ENCODE measurements at places on chromosomes 7 and 10.

DNA sequence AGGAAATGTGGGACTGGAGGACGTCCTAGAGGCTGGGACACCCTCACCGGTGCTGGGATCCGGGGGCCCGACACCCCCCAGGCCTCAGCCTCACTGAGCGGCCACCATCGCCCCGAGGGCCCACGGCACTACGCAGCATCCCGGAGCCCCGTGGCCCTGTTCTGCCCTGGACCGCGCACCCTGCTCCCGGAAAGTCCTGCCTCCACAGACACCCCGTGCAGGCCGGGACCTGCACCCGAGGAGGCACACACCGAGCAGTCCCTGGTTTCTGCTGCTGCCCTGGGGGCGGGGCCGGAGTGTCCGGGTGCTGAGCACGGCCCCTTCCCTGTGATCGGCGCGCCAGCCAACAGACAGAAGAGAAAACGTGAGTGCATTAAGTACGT lies 18.1 kb upstream of the KNDC1 start:
- no peak for DNase-seq

DNA sequence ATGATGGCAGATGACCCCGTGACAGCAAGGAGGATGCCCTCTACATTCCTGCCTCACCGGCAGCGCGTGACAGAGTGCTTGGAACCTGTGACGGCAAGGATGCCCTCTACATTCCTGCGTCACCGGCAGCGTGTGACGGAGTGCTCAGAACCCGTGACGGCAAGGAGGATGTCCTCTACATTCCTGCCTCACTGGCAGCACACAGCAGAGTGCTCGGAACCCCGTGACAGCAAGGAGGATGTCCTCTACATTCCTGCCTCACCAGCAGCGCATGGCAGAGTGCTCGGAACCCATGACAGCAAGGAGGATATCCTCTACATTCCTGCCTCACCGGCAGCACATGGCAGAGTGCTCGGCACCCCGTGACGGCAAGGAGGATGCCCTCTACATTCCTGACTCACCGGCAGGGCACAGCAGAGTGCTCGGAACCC lies 231.0 kb downstream of the DIP2C start:
- no peak for DNase-seq

GRCh38 chr10:74988832-74989561 lies 122.5 kb upstream of the SAMD8 start:
- DNase-seq = no peak

GRCh38 chr7:115474137-115474536 lies 552.2 kb downstream of the MDFIC start:
- DNase-seq = no peak

DNA sequence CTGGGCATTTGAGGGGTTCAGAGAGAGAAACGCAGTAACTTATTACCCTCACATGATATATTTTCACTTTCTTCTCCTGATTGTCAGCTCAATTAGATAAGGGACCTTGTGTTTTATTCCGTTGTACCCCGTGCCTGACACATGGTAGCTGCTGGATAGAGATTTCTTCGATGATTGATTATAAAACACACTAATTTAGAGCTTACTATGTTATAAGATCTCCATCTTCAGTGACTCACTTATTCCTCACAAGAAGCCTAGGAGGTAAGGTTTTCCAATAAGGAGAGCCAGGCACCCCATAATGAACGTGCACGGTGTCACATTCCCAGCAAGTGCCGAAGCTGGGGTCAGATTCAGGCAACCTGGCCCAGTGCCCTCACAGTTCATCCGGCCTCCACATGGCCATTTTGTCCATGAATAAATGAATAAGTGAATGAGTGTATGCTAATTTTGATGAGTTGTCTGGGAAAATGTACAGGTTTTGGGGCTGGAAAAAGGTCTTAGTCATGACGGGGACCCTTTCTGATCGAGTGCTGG lies 138.1 kb upstream of the CDCA7L start:
- peak; percentile 48 for DNase-seq

DNA sequence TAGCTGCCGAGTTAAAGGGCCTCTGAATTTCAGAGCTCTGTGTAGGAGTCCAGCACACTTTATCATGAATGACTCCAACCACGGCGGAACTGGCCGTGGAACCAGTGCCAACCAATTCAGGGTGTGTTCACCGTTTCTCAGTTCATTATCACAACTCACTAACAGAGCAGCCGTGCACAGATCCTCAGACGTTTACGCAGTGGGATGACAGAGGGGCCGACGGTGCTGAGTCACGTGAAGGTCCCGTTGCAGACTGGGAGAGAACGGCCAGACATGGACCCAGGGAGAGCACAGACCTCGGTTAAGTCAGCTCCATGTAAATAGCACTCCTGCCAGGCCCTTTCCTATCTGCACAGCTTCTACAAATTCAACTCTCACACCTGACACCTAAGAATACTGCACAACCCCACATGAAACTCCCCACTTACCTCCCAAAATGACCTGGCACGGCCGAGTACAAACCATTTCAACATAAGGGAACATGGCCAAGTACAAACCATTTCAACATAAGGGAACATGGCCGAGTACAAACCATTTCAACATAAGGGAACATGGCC lies 95.5 kb downstream of the DIP2C start:
- no peak for DNase-seq

DNA sequence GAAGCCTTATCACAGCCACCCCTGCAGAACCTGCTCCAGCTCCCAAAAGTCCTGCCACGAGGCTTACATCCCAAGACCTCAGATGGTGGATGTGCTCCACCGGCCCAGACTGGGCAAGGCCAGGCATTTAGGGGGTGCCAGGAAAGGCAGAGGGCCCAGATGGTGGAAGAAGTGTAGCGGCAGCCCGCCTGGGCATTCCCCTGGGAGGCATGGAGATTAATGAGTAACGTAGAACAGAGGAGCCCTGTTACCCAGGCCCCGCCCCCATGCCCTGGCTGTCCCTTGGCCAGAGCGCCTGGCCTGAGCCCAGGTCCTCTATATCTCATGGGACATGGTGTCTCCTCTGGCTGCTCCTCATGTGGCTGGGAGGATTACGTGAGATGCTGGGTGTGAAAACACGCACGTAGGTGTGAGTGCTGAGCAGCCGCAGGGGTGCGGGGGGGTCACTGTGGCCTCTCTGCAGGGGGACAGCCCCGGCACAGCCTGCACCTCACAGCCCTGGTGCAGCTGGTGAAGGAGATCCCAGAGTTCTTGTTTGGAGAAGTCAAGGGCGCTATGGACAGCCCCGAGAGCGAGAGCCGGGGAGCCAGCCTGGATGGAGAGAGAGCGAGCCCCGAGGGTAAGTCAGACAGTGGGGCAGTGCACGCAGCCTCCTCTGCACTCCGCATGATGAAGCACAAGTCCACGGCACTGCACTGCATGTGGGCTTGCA lies 52.9 kb downstream of the ZNF467 start:
- peak; percentile 41 for DNase-seq

DNA sequence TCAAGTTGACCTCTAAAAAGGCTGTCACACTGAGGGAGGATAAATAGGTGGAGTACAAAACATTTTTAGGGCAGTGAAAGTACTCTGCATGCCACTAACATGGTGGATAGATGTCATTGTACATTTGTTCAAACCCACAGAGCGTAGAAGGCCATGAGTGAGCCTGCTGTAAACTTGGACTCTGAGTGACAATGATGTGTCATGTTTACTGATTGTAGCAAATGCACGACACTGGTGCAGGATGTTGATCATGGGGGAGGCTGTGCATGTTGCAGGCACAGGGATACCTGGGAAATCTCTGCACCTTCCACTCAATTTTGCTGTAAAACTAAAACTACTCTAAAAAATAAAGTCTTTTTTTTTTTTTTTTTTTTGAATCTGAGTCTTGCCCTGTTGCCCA lies 52.5 kb upstream of the GRID1 start:
- DNase-seq = no peak

DNA sequence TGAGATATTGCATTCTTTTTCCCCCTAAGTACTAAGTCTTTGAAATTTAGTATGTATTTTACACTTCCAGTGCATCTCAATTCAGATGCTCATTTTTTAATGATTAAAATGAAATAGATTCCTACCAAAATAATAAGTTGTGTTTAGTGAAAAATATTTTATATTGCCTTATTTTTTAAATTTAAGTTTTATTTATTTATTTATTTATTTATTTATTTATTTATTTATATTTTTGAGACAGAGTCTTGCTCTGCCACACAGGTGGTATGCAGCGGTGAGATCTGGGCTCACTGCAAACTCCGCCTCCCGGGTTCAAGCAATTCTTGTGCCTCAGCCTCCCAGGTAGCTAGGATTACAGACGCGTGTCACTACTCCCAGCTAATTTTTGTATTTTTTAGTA lies 95.5 kb downstream of the RPS24 start:
- DNase-seq = no peak

DNA sequence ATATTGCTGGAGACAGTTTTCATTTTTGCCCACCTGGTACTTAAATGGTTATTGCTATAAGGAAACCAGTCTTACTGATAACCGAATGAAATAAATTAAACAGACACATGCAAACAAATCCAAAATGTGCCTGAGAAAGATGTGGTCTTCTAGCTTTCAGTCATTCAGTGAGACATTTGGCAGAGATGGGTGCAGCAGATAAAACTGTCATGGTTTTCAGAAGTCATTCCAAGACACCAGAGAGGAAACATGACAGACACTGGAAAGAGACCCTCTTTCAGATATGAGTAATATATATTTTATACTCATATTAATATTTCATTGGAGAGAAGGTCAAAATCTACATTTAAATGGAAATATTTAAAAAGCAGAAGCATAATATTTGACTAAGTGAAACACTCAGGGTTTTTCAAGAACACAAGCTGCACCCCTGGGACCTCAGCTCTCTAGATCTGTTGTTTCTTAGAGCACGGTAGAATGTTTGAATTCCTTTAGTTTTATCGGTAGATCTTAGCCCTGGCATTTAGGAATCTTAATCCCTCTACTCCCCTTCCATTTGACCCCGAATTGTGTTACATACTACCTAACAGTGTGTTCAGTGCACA lies 246.1 kb downstream of the AUTS2 start:
- DNase-seq = no peak

DNA sequence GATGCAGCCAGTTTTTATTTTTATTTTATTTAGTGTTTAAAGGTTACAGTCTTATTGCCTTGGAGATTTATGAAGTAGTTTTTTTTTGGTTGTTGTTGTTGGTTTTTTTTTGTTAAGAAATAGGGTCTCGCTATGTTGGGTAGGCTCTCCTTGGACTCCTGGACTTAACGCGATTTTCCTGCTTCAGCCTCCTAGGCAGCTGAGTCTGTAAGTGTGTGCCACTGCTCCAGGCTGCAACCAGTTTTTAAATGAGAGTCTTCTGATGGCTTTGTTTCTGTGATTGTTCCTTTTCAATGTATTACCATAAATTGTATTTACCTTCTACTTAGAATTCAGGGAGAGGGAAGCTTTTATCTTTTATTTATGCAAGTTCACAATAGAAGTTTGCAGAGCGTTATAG lies 62.8 kb downstream of the BICC1 start:
- DNase-seq = no peak

GRCh38 chr7:138400400-138400886 lies 59.6 kb upstream of the TRIM24 start:
- no peak for DNase-seq

- no peak for DNase-seq
Measured at GRCh38 chr10:109358325-109358724, 565.0 kb downstream of the XPNPEP1 start.

GRCh38 chr7:121328508-121329190 lies at the start of gene WNT16:
Gene WNT16 (plus strand): TSS chr7:121329000. CDS start chr7:121329293, 293 bp downstream.
- no peak for DNase-seq

GRCh38 chr7:155738652-155739537 lies 73.4 kb downstream of the SHH start:
- DNase-seq = peak; percentile 68

DNA sequence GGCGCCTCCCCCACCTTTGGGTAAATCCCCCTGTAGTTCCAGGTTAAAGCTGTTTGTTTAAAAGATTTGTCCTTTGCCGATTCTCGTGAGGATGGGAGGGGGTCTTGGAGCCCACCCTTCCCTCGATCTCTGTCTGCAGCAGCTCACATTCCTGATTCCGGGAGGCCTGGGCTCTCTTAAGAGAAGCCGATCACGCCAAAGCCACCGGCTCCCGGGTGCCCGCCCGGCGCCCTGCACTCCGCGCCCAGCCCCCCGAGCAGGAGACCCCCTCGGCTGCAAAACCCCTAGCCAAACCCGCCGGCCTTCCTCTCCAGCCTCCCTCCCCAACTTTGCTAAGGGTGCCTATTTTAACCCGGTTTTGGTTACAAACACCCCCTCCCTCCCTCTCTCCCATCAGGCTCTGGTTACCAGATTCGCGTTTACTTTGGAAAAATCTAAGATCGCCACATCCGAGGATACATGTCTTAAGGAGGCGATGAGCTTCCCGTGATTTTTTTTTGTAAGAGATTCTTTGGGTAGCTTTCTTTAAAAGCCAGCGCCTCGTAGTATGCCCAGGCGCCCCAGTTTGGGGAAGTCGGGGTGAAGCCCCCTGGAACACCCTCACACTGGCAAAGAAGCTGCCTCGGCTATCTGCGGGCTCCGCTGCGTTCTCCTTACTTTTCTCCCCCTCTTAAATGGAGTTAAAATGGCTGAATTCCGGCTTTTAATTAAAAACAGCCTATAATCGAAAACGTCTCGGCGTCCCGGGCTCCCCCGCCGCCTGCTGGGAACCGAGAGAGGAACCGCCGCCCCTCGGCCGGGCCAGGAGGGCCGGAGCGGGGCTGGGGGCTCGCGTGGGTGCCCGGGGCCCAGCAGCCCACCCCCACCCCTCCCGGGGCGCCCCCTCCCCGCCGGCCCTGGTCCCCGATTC lies 983 bp downstream of the TNRC18 start:
- DNase-seq = no peak

Measured in foreskin fibroblast (primary cell).